ENCODE measurements at places on chromosomes 7 and 10.

- DNase-seq: no peak
Observed at GRCh38 chr10:6473430-6473829, 106.6 kb downstream of the PRKCQ start.

DNA sequence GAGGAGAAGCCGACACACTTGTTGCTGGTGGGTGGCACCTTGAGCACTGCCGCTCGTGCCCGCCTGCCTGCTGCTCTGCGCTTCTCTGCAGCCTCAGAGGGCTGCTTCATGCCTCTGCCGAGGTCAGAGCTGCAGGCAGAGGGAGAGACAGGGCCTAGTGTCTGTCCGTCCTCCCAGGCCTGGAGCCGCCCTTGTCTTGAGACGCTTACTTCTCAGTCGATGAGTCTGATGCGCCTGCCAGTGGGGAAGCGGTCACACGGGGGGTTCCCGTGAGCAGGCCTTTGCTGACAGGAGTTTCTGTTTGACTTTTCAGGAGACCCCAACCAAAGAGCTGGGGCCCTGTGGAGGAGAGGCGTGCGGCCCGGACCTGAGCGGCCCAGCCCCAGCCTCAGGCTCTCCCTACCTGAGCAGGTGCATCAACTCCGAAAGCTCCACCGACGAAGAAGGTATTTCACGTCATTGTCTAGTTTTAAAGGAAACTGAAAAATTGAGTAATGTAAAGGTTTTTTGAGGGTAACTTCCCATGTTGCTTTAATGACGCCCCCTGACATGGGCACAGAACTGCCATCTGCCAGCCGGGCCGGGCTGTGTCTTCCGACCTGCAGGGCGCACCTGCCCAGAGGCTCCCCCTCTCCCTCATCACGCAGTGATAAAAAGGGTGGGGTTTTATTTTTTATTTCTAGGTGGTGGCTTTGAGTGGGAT lies 7.8 kb upstream of the BHLHA15 start:
- DNase-seq: peak; percentile 66

GRCh38 chr7:55250313-55250712 lies 114.8 kb upstream of the LANCL2 start:
- no peak for DNase-seq

DNA sequence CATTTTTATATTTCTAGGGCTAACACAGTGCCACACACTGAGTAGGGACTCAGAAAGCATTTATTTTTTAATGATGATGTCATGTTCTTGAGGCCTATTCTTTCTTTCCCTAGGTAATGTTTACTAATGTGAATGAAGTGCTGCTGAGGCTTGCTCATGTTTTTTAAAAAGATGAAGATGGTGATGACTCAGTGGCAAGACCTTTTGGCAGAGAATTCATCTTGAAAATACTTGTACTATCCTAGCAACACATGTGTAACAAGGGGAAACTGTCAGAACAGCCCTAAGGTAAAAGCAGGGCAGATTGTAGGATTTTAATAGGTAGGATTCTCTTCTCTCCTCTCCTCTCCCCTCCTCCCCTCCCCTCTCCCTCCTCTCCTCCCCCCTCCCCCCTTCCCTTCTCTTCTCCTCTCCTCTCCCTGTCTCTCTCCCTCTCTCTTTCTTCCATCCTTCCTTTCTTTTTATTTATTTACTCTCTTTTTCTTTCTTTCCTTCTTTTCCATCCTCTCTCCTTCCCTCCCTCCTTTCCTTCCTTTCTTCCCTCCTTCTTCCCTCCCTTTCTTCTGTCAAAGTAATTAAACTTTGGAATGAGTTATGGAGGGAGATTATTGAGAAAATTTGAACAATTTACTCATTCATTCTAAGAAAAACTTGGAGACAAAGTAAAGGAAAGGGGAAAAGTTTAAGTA lies 75.3 kb downstream of the ZNF92 start:
- DNase-seq: no peak

DNA sequence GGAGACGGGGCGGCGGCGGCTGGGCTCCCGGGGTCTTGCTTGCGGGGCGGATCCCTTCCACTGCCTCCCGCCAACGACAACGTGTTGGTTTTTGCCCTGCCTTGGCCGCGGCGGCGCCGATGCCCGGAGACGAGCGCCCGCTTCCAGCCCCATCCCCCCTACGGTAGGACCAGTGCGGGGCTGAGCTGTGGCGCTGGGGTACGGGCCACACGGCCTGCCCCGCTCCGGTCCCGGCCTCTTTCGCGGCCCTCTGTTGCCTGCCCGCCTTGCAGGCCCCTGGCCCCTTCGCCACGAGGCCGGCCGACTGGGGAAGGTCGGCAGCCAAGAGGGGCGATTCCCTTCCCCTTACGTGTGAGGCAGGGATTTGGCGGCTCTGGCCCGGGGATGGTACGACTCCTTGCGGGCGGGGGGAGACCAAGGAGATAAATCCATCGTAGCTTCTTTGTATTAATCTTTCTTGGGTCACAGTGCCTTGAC lies 488 bp downstream of the EIF4H start:
- DNase-seq: peak; percentile 32

DNA sequence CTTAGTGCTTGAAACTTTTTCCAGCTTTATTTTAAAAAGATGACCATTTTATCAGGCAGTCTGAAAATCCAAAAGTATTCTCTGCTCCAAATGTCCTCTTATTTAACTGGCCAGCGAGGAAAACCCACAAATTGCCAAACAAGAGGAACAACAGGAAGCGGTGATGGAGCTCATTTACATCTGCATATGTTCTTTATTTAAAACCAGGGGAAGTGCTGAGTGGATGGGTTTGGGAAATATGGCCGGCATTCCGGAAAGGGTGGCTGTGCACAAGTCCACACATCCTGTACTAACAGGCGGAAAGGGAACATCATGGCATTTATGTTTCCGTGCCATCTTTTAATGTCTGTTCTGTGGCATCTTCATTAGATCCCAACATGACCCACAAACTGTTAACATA lies 974.5 kb downstream of the LRMDA start:
- DNase-seq: no peak

GRCh38 chr10:53022611-53023088 lies 250.1 kb upstream of the MBL2 start:
- DNase-seq: no peak

DNA sequence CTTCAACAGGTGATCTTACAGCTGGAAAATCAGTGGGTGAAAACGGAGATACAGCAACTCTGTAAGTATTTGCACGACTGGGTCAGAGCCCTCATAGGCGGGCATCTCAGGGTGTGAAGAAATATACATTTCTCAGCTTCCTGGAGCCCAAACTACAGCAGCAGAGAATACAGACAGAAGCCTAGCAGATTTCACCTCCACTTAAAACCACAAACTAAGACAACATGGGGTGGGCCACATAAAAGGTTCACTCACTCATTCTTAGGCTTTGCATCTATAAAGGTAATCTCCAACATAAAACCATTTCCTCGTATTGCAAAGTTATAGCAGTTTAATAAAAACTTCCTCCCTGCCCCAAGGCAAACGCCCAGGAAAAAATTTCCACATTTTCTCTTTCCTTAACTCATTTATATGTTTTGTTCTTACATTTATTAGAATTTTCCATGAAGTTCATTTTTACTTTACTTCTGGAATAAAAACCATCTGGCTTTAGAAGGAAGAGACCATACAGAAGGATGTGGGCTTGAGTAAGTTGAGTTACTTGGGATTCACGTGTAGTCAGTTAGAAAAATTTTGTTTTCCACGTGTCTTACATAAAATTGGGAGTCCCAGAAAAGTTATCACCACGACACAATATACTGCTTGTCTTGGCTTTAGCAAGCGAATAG lies 327.1 kb downstream of the FRMD4A start:
- no peak for DNase-seq

GRCh38 chr10:1093696-1094095 lies 37.5 kb downstream of the WDR37 start:
- DNase-seq: no peak

- peak; percentile 19 for DNase-seq
Observed at GRCh38 chr10:93267521-93267920, 193.8 kb downstream of the CYP26A1 start.

- no peak for DNase-seq
Observed at GRCh38 chr7:54823776-54824175, 64.8 kb upstream of the SEC61G start.

DNA sequence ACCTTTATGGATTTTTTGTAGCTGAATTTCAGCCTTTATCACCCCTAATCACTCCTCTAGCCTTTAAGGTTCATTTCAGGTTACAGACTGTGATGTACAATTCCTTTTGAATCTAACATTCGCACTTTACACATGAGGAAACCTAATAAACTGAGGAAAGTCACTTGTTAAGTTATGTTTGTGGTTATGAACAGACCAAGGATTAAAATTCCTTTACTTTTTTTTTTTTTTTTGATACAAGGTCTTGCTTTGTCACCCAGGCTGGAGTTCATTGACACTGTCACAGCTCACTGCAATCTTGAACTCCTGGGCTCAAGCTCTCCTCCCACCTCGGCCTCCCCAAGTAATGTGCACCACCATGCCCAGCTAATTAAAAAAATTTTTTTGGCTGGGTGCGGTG lies 3.6 kb downstream of the MCU start:
- DNase-seq: no peak

DNA sequence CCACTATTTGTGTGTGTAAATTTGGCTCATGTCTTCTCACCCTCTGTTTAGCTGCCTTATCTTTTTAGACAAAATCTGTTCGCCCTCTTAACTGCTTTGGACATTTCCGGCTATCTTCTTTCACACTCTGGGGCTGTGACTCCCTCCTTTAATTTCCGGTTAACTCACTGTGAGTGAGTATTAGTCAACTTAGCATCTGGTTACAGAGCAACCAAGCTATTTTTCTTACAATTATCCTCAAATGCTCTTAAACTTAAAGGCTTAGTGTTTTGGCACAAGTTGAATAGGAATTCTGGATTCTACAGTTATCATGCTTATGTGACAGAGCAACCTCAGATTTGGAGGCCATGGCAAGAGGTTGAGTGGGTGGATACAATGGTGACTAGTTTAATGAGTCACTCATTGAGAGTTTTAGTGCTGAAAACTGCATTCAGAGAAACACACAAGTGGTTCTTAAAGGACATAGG lies 177.6 kb upstream of the SEMA3A start:
- no peak for DNase-seq

DNA sequence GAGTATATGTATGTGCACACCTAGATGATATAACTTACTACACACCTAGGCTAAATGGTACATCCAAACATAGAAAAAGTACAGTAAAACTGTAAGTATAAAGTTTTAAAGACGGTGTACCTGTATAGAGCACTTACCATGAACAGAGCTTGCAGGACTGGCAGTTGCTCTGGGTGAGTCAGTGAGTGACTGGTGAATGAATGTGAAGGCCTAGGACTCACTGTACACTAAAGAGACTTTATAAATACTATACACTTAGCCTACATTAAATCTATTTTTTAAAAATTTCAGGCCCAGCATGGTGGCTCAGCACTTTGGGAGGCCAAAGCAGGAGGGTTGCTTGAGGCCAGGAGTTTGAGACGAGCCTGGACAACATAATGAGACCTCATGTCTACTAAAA lies 195.3 kb downstream of the FZD1 start:
- no peak for DNase-seq

DNA sequence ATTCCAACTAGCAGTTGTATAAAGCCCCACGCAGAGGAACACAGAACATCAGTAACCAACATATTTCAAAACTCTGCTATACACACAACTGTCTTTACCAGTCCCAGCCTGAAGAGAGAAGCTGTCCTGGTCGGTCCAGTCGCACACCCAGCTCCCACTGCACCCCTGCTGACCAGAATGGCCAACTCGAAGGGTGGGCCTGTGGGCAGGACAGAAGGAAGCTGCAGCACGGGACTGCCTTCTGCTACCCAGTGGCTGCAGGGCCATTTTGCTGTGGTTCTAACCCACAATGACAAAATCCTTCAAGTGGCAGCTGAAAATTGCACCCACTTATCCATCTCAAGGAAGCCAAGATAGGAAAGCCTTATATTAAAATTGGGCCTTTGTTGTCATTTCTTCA lies 48.2 kb downstream of the GSDME start:
- DNase-seq: no peak

GRCh38 chr10:126417220-126417825 lies 29.0 kb upstream of the ADAM12 start:
- no peak for DNase-seq

DNA sequence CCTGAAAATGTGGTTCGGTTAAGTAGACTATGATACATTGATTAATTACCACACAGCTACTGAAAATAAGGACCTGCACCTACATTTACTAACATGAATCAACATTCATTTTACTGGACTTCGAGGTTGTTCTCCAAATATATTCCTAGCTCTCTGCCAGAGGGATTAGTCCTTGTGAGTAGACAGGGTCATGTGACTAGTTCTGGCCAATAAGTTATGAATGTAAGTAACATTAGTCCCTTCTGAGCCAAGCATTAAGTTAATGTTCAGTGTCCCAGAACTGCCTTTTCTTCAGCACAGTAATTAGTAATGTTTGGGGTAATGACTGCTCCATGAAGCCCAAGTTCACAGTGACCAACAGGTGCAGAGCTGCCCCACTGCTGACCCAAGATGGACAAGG lies 9.2 kb downstream of the ITIH5 start:
- DNase-seq: no peak

DNA sequence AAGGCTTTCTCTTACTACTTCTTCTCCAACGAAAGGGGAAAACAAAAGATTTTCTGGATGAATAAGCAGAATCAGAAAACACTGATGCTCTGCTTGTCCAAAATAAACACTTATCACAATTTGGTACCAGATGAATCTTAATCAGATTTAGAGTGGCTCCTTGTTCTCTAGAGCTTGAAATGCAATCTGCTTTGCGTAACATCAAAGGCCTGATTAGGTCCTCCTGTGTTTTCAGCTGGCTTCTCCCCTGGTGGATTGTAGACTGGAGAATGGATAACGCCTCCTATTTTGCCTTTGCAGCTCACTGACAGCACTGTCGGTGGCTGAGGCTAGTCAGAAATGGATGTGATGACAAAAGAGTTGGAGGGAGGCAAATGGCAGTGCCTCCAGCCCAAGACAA lies 91.2 kb downstream of the FAM13C start:
- no peak for DNase-seq

- no peak for DNase-seq
Observed at GRCh38 chr7:55212838-55213237, 152.3 kb upstream of the LANCL2 start.

DNA sequence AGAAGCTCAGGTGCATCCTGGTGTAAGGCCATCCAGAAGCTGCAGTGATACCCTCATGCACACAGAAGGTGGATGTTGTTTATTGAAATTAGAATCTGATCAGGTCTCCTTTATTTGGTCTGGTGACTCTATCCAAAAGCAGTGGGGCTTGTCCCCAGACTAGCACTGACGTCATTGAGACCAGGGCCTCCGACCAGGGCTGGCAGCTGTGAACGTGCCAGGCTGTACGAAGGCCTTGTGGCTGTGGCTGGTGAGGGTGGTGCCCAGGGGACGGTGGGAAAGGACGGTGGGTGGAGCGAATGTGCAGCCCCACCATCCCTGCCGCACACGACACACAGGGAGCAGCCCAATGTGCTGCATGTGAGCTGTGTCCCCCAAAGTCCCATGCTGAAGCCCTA lies 160.0 kb downstream of the ADARB2 start:
- DNase-seq: no peak

GRCh38 chr7:101624246-101625001 lies 4.7 kb downstream of the MYL10 start:
- no peak for DNase-seq

DNA sequence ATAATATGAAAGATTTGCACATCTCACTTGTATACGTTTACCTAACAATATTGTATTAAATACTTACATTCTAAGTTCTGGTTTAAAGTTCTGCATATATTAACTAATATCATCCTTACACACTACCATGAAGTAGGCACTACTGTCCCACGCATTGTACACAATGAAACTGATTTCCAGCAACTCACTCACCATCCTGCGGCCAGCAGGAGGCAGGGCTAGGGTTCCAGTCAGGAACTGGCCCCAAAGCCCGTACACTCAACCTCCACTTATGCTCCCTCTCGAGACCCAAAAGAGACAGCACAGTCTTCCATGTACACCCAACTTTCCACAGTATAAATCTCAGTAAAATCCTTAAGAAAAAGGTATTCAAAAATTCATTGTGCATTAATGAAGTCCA lies 41.4 kb downstream of the GRID1 start:
- no peak for DNase-seq
